Right forelimb (tissue), 1 donor: ENCODE measurements at places on chromosomes 3 and 15.

- DNase-seq: no peak
Measured at GRCh38 chr3:27628026-27628750, 93.9 kb downstream of the EOMES start.

DNA sequence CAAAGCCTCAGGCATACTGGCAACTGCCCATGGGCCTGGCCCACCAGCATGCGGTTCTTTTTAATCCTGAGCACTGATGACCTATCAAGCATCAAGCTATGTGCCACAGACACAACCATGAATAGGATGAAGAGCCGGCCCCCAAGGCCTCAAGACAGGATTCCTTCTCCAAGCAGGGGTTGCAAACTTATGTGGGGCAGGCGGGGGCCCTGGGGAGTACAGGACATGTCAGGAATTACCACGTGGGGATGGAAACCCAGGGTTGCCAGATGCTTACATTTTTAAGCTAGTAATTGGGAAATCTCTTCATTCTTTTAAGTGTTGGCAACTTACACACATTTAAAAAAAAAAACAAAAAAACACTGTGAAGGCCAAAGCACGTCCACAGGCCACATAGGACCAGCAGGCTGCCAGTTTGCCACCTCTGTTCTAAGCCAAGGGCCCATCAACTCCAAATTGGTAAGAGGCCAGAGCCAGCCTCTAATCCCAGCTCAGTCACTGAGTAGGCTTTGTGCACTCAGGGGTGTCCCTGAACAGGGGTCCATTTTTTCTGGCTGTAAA lies 32.8 kb downstream of the BDH1 start:
- DNase-seq: no peak

- peak; percentile 45 for DNase-seq
Measured at GRCh38 chr3:108489776-108490175, 20.6 kb downstream of the MYH15 start.

- no peak for DNase-seq
Measured at GRCh38 chr3:171185959-171186358, 159.4 kb upstream of the SLC2A2 start.

DNA sequence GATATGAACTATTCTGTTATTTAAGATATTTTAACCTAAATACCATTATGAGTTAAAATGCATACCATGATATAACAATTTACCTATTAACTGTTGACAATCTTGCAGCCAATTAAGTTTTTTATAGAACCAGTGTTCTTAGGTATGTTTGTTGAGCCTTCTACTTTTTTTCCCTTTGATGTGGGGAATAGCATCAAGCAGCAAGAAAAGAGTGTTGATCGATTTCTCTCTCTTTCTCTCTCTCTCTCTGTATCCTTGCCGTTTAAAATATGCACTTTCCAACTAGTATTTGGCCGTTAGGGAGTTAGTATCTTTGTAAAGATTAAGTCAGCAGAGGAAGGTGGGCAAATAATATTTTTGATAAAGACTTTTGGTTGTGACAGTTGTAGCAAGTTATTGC lies 5.9 kb downstream of the CHD2 start:
- no peak for DNase-seq
